ENCODE measurements at places on chromosomes 3 and 15.

GRCh38 chr3:43104039-43104438 lies 1.8 kb downstream of the POMGNT2 start:
- no peak for DNase-seq

DNA sequence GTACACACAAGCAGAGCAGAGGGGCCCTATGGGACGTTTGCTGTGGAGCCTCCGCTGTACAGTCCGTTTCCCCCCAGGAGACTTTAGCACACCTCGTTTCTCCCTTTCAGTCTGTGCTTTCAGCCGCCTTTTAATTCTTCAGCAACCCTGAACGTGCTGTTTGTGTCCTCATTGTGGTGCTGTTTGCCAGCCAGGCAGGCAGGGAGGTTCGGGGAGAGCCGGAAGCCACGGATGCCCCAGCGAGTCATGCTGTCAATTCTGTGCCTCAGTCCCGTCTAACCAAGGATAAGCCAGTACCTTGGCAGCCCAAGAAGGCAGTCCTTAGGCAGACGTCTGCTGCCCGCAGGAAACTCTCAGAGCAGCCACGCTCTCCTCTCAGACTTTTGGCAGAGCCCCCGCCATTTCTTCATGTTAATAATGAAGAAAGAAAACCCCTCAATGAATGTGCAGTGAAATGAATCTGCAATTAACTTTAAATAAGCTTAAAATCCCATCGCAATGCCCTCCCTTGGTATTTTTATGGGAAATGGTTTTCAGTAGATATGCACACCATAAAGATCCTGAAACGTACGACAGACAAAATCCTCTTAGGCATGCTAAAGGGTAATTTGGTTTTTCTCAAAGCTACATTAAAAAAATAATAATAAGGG lies 158.6 kb downstream of the UACA start:
- DNase-seq = no peak

DNA sequence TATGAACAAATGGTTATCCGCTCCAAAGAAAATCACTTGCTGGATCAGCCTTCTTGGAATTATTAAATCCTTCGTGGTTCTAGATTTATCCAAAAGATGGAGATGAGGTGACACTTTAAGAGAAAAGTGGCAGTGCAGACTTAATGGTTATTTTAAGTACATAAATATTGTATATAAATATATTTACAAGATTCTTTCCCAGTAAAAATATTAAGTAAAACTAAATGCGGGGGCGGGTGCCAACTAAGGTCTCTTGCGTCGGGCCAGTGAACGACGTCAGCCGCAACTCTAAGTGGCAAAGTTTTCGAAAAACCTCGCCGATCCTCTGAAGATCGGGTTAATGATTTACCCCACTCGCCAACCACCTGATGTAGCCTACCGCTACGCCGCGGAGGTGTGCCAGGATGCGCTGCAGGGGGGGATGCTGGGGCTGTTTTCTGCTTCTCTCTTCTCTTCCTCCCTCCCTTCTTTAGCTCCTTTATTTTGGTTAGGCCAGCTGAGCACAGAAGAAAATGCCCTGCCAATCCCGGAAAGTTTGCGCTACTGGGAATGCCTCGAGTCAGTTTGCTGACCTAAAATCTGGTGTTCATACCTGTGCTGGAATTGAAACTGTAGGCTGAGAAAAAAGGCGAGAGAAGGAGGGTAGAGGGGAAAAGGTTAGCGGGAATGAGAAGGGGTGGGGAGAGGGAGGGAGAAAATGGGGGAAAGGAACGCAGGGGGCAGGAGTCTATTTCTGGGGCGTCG lies 7.6 kb upstream of the FOXB1 start:
- peak; percentile 25 for DNase-seq

- DNase-seq = no peak
Observed at GRCh38 chr3:182605882-182606611, 187.3 kb upstream of the ATP11B start.

DNA sequence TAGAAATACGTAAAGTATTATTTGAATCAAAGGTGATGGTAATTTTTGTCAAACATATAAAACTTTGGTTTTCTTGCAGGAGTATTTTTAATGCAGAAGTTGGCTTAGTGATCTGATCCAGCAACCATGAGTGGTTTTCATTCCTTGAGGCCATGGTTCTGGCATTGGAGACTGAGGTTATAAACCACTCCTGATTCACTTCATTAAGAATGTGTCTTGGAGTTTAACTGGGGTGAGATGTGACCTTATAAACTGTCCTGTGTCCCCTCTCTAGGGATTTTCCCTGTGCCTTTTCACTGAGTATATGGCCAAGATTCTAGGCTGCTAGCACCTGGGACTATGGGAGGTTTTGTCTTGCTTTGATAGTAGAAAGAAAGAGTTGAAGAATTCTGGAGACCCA lies 94.3 kb downstream of the RYR3 start:
- DNase-seq = no peak

DNA sequence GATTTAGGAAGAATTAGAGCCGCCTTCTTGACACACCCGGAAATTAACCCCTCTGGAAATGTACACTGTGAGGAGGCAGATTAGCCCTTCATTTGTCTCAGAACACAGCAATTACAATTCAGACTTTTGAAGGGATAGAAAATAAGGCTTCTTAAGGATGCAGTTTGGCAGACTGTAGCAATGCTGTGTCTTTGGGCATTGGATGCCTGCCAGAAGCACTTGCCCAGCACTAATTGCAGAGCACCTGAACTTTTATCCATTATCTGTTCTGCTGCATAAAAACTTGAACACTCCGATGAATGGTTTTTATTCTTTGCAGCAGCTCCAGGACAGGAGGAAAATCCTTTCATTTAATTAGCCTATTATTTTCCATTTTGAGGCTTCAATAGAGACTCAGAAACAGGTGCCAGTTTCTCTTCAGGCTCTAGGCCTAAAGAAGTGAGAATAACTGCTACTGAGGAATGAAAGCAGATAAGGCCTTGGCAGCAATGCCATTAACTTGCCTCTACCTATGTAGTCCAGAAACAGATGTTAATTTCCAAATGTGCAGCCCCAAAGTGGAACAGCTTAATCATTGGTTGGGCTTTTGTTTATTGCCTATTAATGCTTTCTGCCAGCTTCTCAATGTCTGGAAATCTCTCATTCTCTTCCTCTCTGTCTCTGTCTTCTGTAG lies 418.5 kb downstream of the NSUN3 start:
- no peak for DNase-seq

DNA sequence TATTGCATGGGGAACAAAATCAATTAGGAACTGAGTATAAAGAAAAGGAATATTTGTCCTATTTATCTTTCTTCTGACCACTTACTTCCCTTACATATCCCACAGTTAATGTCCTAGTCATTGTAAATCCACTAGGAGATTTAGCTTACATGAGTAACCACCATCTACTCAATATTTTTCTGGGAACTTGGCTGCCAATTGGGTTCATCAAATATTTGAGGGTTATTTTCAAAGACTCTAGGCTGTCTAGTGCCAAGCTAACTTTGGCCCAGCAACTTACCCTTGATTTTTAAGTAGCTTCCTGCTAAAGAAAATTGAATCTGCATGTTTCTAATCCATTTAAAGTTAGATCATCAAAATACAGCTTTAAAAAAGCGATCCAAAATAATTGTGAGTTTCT lies 362.5 kb upstream of the EPHA3 start:
- no peak for DNase-seq

DNA sequence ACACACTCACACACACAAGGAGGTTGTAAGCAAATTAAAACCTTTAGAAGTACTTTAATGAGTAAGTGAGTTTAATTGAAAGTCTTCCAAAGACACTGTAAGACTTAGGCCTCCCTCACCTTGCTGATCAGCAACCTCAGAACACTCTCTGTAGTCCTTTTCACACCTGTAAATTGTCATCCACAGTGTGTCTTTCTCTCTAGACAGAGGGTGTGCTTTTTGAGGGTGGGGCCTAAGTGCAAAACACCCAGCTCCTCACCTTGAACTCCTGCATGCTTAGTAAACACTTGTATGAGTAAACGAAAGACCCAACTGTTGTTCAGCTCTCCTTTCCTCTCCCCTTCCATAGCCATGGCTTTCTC lies 183.2 kb upstream of the IL12A start:
- DNase-seq = no peak

DNA sequence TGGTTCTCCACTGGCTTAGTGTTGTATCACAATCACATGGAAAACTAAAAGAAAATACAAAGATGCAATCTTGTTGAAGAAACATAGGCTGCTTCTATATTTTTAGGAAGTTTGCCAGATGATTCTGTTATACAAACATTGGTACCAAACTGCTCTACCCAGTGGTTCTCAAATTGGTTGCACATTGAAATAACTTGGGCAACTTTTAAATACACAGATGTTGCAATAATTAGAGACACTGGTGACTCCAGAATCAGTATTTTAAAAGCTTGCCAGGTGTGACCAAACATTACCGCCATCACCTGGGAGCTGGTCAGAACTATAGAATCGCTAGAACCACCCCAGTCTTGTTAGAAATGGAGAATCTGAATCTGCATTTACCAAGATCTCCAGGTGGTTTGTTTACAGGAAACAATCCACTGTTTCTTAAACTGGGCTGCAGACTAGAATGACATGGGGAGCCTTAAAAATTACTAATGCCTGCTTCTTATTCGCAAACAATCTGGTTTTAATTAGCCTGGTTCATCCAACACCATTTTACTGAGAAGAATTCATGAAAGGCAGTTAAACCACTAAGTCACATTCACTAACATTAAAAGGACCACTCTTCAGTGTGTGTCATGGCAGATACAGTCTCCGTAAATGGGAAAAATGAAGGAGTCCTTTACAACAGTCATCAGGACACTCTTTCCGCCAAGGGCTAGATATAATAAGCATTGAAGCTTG lies 76.5 kb downstream of the ACAP2 start:
- DNase-seq = no peak
